CD14-positive monocyte (primary cell): ENCODE measurements at places on chromosomes 4 and X. TPM values are rescaled to one million over a fixed set of nuclear protein-coding genes. Genes with fewer than 3 reads are reported as not detected.

The FAM9B gene
- polyA plus RNA-seq: not detected

The DCAF12L2 gene
- not detected for polyA plus RNA-seq

The SPIN2A gene
- polyA plus RNA-seq: not detected

The FGB gene
- polyA plus RNA-seq: not detected

The WDR17 gene
- polyA plus RNA-seq: 0.22 TPM

The KLB gene
- not detected for polyA plus RNA-seq

The SPANXA2 gene
- not detected for polyA plus RNA-seq

The PDE5A gene
- not detected in 2 replicates for polyA plus RNA-seq

The CSN1S1 gene
- polyA plus RNA-seq: not detected

The PDE6B gene
- 6.3 TPM for polyA plus RNA-seq

The TNIP3 gene
- polyA plus RNA-seq: not detected

The PABPC1L2B gene
- polyA plus RNA-seq: not detected
